ENCODE measurements at places on chromosomes 1 and 21.

DNA sequence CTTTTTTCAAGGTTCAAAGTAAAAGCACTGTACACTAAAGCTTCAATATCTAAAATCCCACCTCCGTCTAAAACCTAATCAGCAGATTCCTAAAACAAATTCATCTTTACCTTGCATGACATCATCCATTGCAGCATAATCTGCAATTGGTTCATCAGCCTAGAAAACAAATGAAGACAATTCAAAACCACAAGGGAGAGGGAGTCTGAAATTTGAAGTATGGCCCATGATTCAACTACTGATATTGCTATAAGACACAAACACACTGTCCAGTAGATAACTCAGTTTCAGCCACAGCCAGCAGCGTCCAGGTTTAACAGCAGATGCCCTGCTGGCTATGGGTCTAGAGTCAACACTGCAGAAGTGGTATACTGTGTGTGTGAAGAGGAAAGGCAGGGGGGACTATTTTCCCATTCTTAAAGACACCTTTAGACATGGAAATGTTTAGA, 17.9 kb upstream of the RAP1GAP start:
- no peak for DNase-seq

DNA sequence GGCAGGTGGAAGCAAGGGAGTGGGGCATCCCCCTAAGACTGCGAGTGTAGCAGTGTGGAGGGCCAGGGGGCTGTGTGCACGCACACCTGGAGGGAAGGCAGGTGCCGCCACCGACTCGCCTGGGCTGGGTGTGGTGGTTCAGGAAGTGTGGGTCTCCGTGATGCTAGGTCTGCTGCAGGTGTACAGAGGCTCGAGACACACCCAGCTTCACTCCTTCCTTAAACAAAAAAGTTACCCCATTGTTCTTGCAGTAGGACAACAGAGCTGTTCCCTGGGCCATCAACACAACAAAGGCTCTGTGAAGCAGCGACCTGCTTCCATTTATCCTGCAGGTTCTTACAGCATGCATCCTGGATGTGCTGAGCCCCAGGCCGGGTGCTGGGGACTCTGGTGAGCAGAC, 100.4 kb upstream of the TMEM51 start:
- DNase-seq: no peak

DNA sequence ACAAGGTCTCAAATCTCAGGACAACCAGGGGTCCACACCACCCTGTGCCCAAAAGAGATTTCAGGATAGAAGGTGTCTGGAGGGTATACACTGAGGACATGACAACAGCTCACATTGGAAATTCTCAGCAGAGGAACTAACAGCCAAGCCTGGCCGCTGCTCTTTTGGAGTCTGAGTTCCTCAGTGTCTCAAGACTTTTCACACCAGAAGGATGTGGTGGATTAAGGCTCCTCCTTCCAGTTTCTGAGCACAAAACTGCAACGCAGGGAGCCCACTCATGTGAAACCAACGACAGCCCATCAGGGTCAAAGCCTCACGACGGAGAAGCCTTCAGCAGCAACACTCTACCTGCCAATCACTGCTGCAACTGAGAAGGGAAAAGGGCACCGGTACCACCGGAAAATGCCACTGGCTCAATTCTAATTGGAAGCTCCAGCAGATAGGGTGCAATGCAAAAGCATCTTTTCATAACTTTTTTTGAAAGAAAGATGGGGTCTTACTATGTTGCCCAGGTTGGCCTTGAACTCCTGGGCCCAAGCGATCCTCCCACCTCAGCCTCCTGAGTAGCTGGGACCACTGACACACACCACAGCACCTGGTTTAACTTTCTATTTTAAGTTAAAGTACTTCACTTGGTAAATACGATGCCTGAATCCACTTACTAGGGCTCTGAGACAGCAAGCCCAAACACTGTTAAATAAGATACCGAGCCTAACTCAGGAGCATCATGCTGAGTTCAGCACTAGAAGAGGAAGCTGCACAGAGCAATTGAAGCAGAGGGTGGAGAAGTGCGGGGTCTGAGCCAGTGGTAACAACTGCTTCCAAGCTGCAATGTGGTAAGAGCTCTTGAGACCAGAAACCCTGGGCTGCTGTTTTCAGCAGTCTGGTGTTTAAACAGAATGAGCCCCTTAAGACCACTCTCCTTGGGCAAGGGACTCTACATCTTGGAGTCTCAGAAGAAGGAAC, 7.8 kb downstream of the CAPZB start:
- DNase-seq: peak; percentile 53

- no peak for DNase-seq
Observed at GRCh38 chr1:53274541-53275185, 36.3 kb upstream of the MAGOH start.

DNA sequence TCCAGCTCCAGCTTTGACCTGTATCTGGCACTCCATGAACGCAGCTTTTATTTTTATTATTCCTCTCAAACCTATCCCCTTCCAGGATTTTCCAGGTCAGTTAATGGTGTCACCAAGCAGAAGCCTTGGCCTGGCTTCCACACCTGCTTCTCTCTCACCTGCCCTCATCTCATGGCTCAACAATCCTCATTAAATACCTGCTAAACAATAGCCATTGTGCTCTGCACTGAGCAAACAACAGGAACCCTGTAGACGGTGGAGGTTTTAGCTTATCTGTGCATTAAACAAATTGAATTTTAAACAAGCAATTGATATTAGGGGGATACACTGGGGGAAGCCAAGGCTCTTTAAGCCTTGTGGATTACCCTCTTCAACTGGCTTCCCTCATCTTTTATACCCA, 15.3 kb downstream of the PYCR2 start:
- DNase-seq: no peak

GRCh38 chr1:190126728-190127127, 350.9 kb downstream of the BRINP3 start:
- DNase-seq: no peak

- no peak for DNase-seq
Observed at GRCh38 chr1:150869683-150870082, 6.7 kb downstream of the ARNT start.

DNA sequence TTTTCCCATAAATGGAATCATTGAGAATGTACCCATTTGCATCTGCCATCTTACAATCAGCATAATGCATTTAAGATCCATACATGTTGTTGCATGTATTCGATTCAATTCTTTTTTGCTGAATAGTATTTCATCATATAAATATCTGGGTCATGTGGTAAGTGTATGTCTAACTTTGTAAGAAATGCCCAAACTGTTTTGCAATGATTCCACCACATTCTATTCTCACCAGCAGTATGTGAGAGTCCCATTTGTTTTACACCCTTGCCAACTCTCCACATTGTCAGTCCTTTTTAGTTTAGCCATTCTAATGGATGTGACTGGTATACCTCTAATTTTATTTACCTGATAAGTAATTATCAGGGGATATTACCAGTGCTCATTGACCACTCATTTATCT, 115.8 kb upstream of the PBX1 start:
- no peak for DNase-seq

GRCh38 chr21:45974073-45975019, 7.2 kb upstream of the COL6A1 start:
- no peak for DNase-seq

GRCh38 chr1:19341201-19342061, 29.3 kb downstream of the SLC66A1 start:
- peak; percentile 89 for DNase-seq

DNA sequence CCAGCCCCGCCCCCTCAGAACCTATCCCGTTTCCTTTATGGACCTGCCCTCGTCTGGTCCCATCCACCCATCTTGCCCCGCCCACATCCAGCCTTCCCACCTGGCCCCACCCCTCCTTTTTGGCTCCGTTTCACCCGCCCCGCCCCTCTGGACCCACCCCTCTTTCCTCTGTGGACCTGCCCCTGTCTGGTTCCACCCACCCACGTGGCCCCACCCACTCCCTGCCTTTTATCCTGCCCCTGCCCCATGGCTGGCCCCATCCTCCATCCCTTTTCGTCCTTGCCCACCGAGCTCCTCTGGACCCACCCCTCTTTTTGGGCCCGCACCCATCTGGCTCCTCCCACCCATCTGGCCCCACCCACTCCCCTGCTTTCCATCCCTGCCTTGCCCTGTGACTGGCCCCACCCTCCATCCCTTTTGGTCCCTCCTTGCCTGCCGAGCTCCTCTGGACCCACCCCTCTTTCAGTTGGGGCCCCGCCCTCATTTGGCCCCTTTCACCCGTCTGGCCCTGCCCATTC, 177.3 kb downstream of the CAMTA1 start:
- DNase-seq: peak; percentile 58

GRCh38 chr1:176157995-176158394, 49.1 kb downstream of the COP1 start:
- DNase-seq: no peak

GRCh38 chr1:65084066-65084465, 63.9 kb upstream of the AK4 start:
- DNase-seq: no peak

GRCh38 chr1:112713466-112714312, 1.4 kb downstream of the PPM1J start:
- peak; percentile 62 for DNase-seq

DNA sequence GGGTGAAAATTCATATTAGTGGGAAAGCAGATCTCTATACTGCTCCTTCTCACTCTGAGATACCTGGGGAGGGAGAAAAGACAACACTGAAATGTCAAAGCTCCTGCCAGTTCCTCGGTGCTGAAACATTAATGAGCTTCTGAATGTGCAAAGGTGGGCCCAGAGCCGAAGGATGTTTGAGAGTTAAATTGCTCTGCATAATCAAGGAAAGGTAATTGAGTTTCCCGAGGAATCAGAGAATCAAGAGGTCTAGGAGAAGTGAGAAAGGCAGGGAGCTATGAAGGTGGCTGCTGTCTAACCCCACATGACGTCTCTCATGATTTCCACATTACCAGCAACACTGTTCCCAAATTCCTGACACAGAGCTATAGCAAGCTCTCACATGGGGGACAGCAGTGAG, 346.7 kb downstream of the SMYD3 start:
- DNase-seq: no peak

DNA sequence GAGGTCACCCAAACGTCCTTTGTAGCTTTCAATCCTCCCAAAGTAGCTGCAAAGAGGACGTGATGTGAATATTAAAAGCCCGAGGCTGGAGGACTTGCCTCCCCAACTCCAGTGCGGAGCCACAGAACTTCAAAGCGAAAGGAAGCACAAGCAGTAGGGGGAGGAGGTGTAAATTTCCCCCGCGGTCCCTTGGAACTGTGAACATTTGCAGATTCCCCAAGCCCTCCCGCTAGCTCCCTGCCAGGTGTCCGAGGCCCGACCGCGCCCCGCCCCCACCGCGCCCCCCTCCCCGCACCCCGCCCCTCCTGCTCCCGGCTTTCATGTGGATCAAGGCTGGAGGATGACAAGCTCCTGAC, 41.5 kb upstream of the HAO2 start:
- no peak for DNase-seq

DNA sequence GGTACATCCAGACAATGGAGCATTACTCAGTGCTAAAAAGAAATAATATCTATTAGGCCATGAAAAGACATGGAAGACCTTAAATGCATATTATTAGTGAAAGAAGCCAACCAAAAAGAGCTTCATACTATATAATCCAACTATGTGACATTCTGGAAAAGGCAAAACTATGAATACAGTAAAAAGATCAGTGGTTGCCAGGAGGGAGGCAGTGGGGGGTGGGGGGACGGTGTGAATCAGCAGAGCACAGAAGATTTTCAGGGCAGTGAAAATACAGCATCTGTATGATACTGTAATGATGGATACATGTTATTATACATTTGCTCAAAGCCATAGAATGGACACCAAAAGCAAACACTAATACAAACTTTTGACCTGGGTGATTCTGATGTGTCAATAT, 339.4 kb upstream of the SNX7 start:
- DNase-seq: no peak

DNA sequence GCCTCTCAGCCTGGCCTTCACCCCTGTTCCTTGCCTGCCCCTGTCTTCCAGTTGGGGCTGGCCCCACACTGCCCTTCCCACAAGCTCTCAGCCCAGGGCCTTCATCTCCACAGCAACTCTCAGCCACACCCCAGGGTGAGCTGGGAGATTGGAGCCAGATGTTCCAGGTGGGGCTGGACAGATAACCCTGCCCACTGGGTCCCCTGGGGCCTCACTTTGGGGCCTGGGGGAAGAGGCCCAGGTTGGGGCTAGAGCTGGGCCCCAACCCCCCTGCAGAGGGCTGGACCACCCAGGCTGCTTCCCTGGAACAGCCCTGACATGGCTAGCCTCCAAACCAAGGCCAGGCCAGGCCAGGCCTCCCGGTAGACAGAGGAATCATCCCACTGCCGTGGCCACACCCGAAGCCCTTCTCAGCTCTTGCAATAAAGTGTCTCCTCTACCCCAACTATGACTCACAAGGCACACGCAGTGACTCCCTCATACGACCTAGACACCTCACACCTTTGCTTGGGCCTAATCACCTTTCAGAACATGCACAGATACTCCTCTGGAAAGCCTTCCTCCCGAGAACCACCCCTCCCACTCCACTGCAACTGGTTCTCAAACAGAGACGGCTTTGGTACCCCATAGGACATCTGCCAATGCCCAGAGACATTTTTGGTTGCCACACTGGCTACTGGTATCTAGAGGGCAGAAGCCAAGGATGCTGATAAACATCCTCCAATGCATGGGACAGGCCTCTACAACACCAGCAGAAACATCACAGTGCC, 22.2 kb downstream of the SLC2A1 start:
- DNase-seq: no peak

GRCh38 chr1:161478985-161479384, 26.3 kb upstream of the FCGR2A start:
- DNase-seq: no peak

DNA sequence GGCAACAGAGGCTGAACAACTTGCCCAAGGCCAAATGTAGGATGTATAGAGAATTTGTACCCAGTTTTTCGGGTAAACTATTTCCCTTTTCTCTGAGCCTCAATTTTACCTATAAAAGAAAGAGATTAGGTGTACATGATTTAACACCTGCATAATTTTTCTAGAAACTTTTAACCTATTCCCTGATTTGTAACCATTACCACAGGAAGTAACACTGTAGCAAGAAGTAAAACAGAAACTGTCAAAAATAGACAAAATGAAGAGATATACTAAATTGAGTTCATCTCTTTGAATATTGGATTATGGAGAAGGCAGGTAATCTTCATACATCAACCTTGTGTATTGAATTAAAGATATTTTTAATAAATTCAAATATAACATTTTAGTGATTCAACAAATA, 136.2 kb downstream of the ZC3H11B start:
- no peak for DNase-seq

DNA sequence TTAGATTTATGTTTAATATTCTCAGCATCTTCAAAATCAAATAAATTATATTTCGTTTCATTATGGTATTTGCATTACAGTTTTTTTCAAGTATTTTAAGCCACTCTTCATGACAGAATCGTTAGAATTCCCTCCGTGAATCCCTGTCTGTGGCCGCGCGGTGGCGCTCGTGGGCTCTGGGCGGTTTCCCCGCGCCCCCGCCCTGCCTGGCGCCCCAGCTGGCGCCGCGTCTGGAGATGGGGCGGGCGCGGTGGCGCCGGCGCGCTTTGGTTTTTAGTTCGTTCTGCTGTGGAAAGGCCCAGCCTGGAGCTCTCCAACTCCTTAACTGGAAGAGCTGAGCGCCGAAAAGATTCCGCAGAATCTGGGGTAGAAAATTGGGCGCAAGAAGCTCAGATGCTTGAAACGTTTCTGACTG, 25.7 kb downstream of the PRMT2 start:
- peak; percentile 84 for DNase-seq

- DNase-seq: no peak
Observed at GRCh38 chr1:234921266-234922062, 207.2 kb downstream of the TOMM20 start.

All from GM10248 (cell line).